H9 (cell line): ENCODE measurements at places on chromosomes 16 and 17. TPM values are rescaled to one million over a fixed set of nuclear protein-coding genes. Genes with fewer than 3 reads are reported as not detected.

- H3K36me3 ChIP-seq = peaks cover 41% of the 10 kb centered on the region
- H3K4me3 ChIP-seq = no peak overlapping the region
- no peaks in the 10 kb centered on the region for H3K4me1 ChIP-seq
Measured at GRCh38 chr17:596763-597644, 117.6 kb downstream of the VPS53 start.

DNA sequence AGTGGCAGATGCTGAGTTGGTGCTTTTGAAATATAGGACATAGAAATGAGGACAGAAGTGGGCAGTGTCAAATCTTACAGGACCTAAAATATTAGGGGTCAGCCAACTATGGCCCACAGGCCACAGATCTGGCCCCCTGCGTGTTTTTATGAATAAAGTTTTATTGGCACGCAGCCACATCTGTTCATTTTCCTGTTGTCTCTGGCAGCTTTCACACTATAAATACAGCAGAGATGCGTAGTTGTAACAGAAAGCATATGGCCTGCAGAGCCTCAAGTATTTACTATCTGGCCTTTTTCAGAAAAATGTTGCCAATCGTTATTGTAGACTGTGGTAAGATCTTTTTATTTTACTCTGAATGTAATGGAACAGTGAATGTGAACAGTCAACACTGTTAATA, 82.8 kb downstream of the ABCC6 start:
- H3K36me3 ChIP-seq = peaks cover 29% of the 10 kb centered on the region; the same call in 2 of the 3 replicates
- H3K4me1 ChIP-seq = no peaks in the 10 kb centered on the region
- no peaks in the 10 kb centered on the region for H3K27me3 ChIP-seq
- no peak for DNase-seq
- H3K4me3 ChIP-seq = no peak overlapping the region
- H3K27ac ChIP-seq = no peak overlapping the region

DNA sequence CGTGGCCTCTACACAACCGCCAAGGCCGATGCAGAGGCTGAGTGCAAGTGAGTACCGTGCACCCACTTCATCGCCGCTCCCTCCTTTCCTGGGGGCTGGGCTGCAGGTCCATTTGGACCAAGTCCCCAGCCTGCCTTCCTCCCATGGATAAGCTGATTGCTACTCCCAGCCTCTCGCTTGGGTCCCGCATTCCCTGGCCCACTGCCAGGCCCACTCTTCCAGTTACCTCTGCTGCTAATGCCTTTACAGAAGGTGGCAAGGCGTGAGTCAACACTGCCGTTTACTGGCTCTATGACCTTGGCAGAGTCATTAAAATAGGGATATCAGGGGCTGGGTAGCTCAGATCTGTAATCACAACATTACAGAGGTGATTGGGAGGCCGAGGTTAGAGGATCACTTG, 11.2 kb downstream of the SULT1A2 start:
- H3K27me3 ChIP-seq = no peaks in the 10 kb centered on the region
- H3K27ac ChIP-seq = no peak overlapping the region
- DNase-seq = no peak

- peaks cover 8% of the 10 kb centered on the region; the same call in 1 of the 2 replicates for H3K4me1 ChIP-seq
- 0 out of 2 replicates have a peak, but pooled peaks cover 6% of the 10 kb centered on the region for H3K36me3 ChIP-seq
- no peaks in the 10 kb centered on the region; the same call in 1 of the 2 replicates for H3K27me3 ChIP-seq
- DNase-seq = peak; percentile 75
- H3K4me3 ChIP-seq = no peak overlapping the region
Measured at GRCh38 chr17:49459401-49459984, 35.6 kb upstream of the NGFR start.

DNA sequence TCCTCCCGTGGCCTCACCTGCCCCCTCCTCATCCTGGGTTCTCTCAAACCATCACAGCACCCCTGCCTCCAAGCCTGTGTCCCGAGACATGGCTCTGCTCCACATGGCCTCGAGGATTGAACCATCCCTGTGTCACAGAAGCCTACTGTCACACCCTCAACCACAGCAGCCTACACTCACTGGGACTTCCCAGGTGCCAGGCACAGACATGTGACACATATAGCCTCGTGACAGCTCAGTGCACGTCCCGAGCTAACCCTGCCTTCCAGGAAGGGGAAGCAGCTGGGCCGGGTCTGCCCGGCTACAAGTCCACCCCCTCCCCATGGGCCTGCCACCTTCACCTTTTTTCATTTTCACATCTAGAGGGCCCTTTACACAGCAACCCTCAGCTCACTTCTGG, 238.3 kb downstream of the CPPED1 start:
- H3K27me3 ChIP-seq = no peaks in the 10 kb centered on the region
- H3K4me1 ChIP-seq = no peaks in the 10 kb centered on the region
- H3K27ac ChIP-seq = no peak overlapping the region
- H3K36me3 ChIP-seq = peaks cover 2% of the 10 kb centered on the region; the same call in 1 of the 2 replicates
- DNase-seq = no peak
- no peak overlapping the region for H3K4me3 ChIP-seq

GRCh38 chr17:83064732-83065659, 14.4 kb upstream of the METRNL start:
- H3K36me3 ChIP-seq = no peaks in the 10 kb centered on the region
- H3K4me1 ChIP-seq = no peaks in the 10 kb centered on the region
- DNase-seq = peak; percentile 27
- H3K27ac ChIP-seq = no peak overlapping the region

DNA sequence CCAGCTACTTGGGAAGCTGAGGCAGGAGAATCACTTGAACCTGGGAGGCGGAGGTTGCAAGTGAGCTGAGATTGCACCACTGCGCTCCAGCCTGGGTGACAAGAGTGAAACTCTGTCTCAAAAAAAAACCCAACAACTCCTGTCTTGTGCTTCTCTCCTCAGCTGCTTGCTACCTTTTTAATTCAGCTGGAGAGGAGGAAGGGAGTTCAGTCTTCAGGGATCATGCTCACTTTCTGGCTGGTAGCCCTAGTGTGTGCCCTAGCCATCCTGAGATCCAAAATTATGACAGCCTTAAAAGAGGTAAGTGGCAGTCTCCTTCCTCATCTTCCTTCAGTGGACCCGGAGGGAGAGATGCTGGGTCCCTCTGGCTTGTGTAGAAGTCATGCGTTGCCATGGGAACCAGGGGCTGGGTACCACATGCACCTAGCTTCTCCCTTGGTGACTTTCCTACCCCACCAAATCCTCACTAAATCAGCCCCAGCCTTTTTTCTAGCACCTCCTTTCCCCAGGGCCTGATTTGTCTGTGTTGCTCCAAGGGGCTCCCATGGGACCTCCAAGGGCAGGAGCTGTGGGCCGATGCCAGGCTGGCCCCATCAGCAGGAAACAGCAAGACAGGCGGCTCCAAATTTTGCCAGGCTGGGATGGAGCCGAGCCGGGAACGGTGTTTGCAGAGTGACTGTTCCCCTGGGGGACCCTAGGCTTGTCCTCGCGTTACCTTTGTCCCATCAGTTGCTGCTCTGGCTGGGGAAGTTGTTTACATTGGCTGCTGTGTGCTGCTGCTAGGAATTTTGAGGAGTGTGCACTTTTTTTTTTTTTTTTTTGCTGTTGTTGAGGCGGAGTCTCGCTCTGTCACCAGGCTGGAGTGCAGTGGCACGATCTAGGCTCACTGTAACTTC, 65.2 kb downstream of the ABCC1 start:
- peaks cover 33% of the 10 kb centered on the region; the same call in 2 of the 3 replicates for H3K36me3 ChIP-seq
- H3K4me3 ChIP-seq = no peak overlapping the region
- no peaks in the 10 kb centered on the region for H3K4me1 ChIP-seq

DNA sequence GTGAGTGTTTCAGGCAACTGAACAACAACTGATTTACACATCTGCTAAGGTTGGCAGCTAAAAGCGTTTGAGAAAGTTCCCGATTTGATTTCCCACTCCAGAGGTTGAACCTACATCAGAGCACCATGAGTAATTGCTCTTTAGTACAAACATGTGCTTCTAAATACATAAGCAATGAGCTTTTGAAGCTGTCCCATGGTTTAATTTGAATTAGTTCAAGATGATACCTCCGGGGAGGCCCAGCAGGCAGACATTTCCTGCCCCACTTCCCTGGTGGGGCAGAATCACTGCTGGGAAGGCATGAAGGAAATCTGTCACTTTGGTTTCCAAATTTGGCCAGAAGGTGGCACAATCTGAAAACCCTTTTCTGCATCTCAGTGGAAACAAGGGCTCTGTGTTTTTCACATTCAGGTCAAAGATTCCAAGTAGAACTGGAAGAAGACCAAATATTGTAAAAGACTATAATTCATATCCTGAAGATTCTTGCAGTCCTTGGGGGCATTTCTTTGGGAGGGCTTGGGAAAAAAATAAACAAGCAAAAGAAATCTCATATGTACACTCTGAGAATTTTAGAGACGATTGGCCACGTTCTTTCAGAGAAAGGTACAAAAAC, 176.2 kb upstream of the FAM20A start:
- H3K4me3 ChIP-seq = no peak overlapping the region
- H3K4me1 ChIP-seq = no peaks in the 10 kb centered on the region
- H3K27me3 ChIP-seq = no peaks in the 10 kb centered on the region
- peak; percentile 69 for DNase-seq
- H3K36me3 ChIP-seq = no peaks in the 10 kb centered on the region
- H3K27ac ChIP-seq = no peak overlapping the region

DNA sequence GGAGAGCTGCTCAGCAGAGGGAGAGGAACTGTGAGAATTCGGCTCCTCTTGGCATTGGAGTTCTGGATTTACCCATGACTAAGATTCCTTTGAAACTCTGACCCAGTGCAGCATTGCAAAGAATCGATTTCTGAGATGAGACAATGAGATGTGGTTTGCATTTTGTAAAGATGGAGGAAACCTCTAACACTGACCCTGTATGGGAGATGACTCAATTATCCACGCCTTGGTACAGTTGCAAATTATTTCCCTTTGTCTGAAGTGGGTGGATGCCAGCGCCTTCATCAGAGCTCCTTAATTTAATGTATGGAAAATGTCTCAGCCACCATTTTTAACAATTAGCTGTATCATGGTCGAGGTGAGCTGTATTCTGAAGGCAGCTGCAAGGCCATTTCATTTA, 53.4 kb downstream of the NUP93 start:
- H3K4me3 ChIP-seq = no peak overlapping the region
- no peaks in the 10 kb centered on the region for H3K27me3 ChIP-seq
- H3K4me1 ChIP-seq = peaks cover 29% of the 10 kb centered on the region
- H3K36me3 ChIP-seq = no peaks in the 10 kb centered on the region
- no peak overlapping the region for H3K27ac ChIP-seq

DNA sequence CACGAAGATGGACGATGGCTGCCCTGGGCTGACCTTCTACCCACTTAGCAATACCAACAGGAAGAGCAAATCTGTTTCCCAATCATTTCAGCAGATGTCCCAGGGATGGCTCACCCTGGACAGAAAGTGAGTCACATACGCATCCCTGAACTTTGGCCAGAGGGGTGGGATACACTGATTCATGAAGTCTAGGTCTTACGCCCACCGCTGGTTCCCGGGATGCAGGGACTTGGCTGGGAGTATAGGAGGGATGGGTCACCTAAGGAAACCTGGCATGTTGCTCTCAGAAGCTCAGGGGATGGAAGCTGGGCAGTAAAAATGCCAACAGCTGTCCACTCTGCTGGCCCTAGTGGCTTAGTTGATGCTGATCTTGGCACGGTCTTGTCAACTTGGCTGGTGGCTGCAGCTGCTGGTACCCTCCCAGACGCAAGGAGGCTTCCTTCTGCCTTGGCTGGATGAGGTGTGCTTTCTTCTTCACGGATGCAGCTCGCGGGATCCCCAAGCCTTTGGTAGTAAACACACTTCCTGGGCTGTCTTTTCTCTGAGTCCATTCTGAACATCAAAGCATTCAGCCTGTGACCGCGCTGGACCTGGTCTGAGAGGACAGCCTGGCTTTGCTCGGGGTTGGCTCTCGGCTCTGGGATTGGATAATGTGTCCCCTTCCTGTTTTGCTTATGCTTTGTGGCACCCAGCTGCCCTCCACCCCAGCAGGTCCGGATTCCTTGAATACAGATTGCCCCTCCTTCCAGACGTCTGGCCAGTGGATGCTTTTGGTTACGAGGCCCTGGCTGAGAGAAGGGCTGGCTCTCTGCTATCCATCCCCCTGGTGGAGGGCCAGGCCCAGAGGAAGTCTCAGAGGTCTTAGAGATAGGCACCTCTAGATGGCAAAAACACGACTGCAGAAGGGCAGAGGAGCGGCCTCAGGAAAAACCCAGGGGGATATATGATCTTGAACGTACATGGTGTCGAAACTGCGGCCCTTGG, 71.5 kb downstream of the RAP1GAP2 start:
- peaks cover 12% of the 10 kb centered on the region; the same call in 1 of the 2 replicates for H3K4me1 ChIP-seq
- peak overlapping the region; percentile 34; the same call in 2 of the 3 replicates for H3K4me3 ChIP-seq
- peak; percentile 93 for DNase-seq

DNA sequence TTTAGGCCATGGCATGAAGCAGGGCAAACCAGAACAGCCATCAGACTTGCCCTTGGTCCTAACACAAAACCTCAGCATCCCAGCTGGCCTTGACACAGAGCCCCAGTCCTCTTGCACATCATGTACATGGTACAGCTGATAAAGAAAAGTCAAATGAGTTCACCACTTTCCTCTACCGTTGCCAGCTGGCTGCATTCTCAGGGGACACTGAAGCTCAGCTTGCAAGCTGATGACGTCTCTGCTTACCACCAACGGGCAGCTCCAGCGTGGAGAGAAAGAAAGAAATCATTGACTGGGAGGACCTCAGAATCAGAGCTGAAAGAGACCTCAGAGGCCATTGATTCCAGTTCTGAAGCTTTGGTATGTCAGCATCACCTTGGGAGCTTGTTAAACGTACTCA, 80.7 kb upstream of the CES5A start:
- DNase-seq = no peak
- no peak overlapping the region for H3K27ac ChIP-seq
- no peaks in the 10 kb centered on the region for H3K4me1 ChIP-seq
- H3K27me3 ChIP-seq = no peaks in the 10 kb centered on the region

GRCh38 chr17:67270416-67270815, 25.4 kb upstream of the HELZ start:
- H3K4me3 ChIP-seq = no peak overlapping the region

The CDH8 gene
- 7.4 and 12.0 TPM in 2 replicates for total RNA-seq

The SDR42E2 gene
- 0.09 TPM in 1 of 2 replicates, not detected in the other for total RNA-seq

The SLC4A1 gene
- 0.13 TPM in 1 of 2 replicates, not detected in the other for total RNA-seq

The KIF19 gene
- 0.13 and 0.18 TPM in 2 replicates for total RNA-seq

The CORO6 gene
- total RNA-seq = 2.3 and 2.6 TPM in 2 replicates

The ANKRD40CL gene
- total RNA-seq = not detected in 2 replicates

The FOXF1 gene
- total RNA-seq = not detected in 2 replicates

The PCTP gene
- total RNA-seq = 17.1 and 18.2 TPM in 2 replicates

The ARHGAP44 gene
- 9.9 and 10.9 TPM in 2 replicates for total RNA-seq
